Tracheal epithelial cell (primary cell): ENCODE measurements at places on chromosomes 12 and 14. TPM values are rescaled to one million over a fixed set of nuclear protein-coding genes. Genes with fewer than 3 reads are reported as not detected.

BHLHE41 gene
- under 0.01 and 0.72 TPM in 2 replicates for total RNA-seq

SIX4 gene
- 6.3 and 7.0 TPM in 2 replicates for total RNA-seq

IFNG gene
- not detected in 2 replicates for total RNA-seq

SLCO1B1 gene
- total RNA-seq = not detected in 2 replicates

AMIGO2 gene
- 62.2 and 103 TPM in 2 replicates for total RNA-seq

KRT77 gene
- total RNA-seq = not detected in 2 replicates
